ENCODE measurements at places on chromosomes 2 and 18. TPM values are rescaled to one million over a fixed set of nuclear protein-coding genes. Genes with fewer than 3 reads are reported as not detected.

The COL4A3 gene
- 4.3 TPM for total RNA-seq

The IL1R2 gene
- 0.64 TPM for total RNA-seq

The FKBP1B gene
- total RNA-seq = 0.33 TPM

The NTSR2 gene
- not detected for total RNA-seq

The DSEL gene
- total RNA-seq = not detected

The CCDC150 gene
- total RNA-seq = 19.1 TPM

The ZCCHC2 gene
- total RNA-seq = 12.0 TPM

The GALNT14 gene
- 5.6 TPM for total RNA-seq

The DPP10 gene
- total RNA-seq = not detected

The CCDC121 gene
- 0.53 TPM for total RNA-seq

The NOL4 gene
- total RNA-seq = 8.5 TPM

- H3K27ac ChIP-seq = no peak overlapping the region
- peaks cover 1% of the 10 kb centered on the region for H3K27me3 ChIP-seq
- H3K4me1 ChIP-seq = no peaks in the 10 kb centered on the region
- no peak for DNase-seq
- H3K4me3 ChIP-seq = no peak overlapping the region
These were observed 228.4 kb upstream of the SLC35G4 start for GRCh38 chr18:11380968-11381367.

- H3K36me3 ChIP-seq = no peaks in the 10 kb centered on the region
- H3K4me3 ChIP-seq = no peak overlapping the region
- H3K4me1 ChIP-seq = no peaks in the 10 kb centered on the region
- no peak overlapping the region for H3K27ac ChIP-seq
- DNase-seq = no peak
These were observed 69.9 kb downstream of the KCNG2 start for GRCh38 chr18:79867666-79868065.

DNA sequence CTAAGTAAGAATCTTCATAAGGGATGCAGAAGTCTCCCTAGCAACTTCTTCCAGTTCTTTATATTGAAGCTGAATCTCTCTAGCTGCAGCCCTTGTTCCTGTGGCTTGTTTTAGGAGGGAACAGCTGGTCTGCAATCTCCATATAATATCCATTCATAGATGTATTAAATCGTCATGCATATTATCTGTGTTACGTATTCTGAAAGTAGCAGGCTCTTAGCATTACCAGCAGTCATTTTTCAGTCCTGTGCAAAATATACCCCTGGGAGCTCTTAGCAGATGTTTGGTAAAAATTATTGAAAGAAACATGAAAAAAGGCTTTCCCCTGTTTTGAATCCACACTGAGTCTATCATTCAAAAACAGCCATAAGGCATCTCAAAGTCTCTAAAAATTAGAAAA, 385.3 kb downstream of the IRS1 start:
- no peak overlapping the region for H3K4me3 ChIP-seq
- no peaks in the 10 kb centered on the region for H3K4me1 ChIP-seq
- H3K36me3 ChIP-seq = no peaks in the 10 kb centered on the region
- DNase-seq = no peak
- H3K27me3 ChIP-seq = no peaks in the 10 kb centered on the region
- H3K27ac ChIP-seq = no peak overlapping the region

GRCh38 chr18:38663682-38664081, 1098.1 kb upstream of the CELF4 start:
- H3K27ac ChIP-seq = no peak overlapping the region
- no peaks in the 10 kb centered on the region for H3K4me1 ChIP-seq
- no peaks in the 10 kb centered on the region for H3K27me3 ChIP-seq
- H3K36me3 ChIP-seq = no peaks in the 10 kb centered on the region
- DNase-seq = no peak

DNA sequence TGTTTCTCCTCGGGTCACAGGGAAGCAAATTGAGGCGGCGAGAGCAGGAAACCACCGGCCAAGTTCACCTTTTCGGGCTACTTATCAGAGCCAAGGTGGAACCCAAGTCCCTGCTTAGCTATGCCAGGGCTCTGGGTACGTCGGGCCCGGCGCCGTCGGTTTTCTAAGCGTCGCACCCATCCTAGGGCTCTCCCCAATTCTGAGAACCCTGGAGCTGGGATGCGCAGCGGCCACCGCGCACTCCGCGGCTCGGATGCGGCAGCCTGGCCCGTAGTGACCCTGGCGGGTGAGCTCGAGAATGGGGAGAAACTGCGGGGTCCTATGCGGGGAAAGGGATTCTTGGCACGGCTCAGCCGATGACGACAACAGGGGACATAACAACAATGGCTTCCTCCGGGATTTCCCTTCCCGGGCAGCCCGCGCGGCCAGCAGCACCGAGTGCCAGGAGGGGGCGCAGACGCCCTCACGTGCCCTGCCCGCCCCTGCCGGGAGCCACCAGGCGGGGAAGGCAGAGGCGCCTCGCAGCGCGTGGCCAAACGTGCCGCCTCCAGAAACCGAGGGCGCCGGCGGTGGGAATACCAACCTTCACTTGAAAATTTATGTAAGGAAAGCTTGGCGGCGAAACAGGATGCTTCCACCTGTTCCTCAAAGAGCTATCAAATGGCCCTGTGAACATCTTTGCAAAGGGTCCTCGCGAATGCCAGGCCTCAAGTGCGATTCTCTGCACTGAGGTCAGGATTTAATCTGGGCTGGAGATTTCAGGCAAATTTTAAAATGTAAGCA, 2.1 kb upstream of the SLC30A3 start:
- no peak for DNase-seq
- H3K4me3 ChIP-seq = peak overlapping the region; percentile 76
- H3K27ac ChIP-seq = no peak overlapping the region
- H3K36me3 ChIP-seq = no peaks in the 10 kb centered on the region
- H3K4me1 ChIP-seq = peaks cover 18% of the 10 kb centered on the region

DNA sequence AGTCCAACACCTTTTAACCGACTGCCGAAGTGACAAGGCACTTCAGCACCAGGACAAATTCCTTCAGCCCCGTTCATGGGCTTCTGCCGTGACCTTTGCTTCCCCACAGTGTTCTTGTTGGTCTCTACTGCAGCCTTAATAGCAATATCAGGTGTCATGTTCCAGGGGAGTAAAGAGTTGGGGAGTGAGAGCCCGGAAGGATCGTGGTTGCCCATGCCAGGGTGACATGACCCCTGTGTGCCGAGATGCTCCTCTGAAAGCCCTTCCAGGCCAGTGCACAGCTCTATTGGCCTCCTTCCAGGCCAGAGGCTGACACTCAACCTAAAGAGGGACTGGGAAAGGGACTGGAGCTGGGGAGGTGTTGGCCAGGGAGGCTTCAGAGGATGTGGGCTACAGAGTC, 279.2 kb downstream of the CYRIA start:
- H3K36me3 ChIP-seq = no peaks in the 10 kb centered on the region
- no peak overlapping the region for H3K27ac ChIP-seq
- no peak for DNase-seq
- no peaks in the 10 kb centered on the region for H3K27me3 ChIP-seq
- H3K4me1 ChIP-seq = no peaks in the 10 kb centered on the region

DNA sequence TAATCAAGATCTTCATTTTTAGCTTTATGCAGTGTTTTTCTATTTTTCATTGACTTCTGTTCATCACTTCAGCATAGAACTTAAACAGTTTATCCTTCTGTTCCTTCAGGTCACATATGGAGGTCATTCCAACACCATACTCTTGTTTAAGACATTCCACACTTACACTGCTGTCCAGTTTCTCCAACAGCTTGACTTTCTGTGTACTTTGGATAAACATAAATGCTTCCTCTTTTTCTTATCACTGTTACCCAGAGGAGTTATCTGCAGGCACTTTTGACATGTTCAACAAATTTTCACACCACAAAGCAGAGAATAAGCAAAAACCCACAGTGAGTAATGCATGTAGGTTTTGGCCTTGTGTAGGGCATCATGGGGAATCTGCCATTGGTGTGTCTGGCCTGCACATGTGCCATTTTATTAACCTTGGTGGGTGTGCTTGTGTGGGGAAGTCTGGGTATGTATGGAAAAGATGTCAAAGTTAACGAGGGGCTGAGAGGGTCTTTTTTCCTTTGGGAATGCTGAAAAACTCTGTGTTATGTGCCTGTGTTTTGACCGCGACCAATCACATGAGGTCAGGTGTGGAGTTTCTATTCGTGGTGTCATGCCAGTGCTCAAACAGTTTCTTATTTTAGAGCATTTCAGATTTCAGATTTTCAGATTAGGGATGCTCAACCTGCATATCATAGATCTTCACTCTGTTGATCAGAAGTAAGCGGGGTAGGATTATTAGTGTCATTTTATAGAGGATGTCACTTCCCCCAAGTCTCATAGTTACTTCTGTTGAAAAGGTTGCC, 53.9 kb upstream of the ACVR1 start:
- H3K27me3 ChIP-seq = no peaks in the 10 kb centered on the region
- no peaks in the 10 kb centered on the region for H3K36me3 ChIP-seq
- H3K4me1 ChIP-seq = no peaks in the 10 kb centered on the region
- no peak for DNase-seq
- no peak overlapping the region for H3K27ac ChIP-seq

DNA sequence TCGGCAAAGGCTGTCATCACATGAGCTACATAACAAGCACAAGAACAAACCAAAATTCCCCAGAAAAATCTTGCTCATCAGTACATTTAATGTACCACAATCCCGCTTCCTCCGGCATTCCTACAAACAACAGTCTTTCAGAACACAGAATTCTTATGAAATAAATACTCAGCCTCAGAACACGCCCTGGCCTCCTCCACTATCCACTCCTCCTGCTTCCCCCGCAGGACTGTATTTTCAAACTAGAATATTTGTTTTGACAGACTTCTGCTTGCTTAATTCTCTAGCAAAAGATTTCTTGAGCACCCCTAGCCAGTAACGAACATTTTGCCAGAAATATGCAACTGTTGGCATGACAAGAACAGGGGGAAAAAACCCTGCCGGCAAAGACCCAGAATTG, 131.2 kb downstream of the THADA start:
- no peaks in the 10 kb centered on the region for H3K27me3 ChIP-seq
- H3K36me3 ChIP-seq = no peaks in the 10 kb centered on the region
- H3K4me1 ChIP-seq = peaks cover 29% of the 10 kb centered on the region
- H3K27ac ChIP-seq = no peak overlapping the region

- H3K4me1 ChIP-seq = no peaks in the 10 kb centered on the region
- no peaks in the 10 kb centered on the region for H3K36me3 ChIP-seq
- DNase-seq = no peak
- H3K27me3 ChIP-seq = no peaks in the 10 kb centered on the region
These were observed 101.4 kb upstream of the PELI1 start for GRCh38 chr2:64245631-64246030.

DNA sequence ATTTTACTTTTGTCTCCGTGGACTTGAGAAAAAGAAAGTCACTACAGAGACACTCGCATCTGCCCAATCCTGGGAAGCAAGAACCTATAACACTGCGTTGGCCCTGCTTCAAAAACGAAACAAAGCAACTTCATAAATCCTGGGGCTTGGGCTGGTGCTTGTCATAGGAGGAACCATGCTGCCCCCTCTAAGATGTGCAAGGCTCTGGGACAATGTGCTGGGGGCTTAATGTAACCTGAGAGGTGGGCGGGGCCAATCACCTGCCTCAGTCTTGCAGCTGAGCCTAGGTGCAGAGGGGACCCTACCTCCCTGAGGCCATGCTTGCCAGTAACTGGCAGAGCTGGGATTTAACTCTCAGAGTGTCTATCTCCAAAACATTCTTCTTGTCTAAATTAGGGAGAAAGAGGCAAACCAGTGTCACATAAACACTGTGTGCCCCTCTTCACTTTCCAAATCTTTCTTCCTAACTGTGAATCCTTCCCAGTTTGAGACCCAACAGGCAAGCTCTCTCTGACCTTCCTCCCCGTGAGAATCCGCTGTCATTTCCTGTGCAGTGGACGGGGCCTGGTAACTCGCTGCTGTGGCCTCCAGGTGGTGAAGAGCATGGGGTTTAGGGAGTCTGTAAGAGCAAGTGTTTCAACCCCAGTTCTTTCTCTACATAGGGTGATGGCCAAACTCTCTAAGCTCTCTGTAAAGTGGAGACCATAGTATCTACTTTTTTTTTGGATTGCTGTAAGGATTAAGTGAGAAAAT, 115.1 kb downstream of the ACKR3 start:
- no peaks in the 10 kb centered on the region for H3K27me3 ChIP-seq
- no peak for DNase-seq
- no peaks in the 10 kb centered on the region for H3K4me1 ChIP-seq
- H3K27ac ChIP-seq = no peak overlapping the region

- no peaks in the 10 kb centered on the region for H3K36me3 ChIP-seq
- H3K4me3 ChIP-seq = no peak overlapping the region
- no peaks in the 10 kb centered on the region for H3K27me3 ChIP-seq
- no peak for DNase-seq
- no peak overlapping the region for H3K27ac ChIP-seq
- H3K4me1 ChIP-seq = no peaks in the 10 kb centered on the region
These were observed 533.5 kb downstream of the PARD3B start for GRCh38 chr2:205078762-205079161.

DNA sequence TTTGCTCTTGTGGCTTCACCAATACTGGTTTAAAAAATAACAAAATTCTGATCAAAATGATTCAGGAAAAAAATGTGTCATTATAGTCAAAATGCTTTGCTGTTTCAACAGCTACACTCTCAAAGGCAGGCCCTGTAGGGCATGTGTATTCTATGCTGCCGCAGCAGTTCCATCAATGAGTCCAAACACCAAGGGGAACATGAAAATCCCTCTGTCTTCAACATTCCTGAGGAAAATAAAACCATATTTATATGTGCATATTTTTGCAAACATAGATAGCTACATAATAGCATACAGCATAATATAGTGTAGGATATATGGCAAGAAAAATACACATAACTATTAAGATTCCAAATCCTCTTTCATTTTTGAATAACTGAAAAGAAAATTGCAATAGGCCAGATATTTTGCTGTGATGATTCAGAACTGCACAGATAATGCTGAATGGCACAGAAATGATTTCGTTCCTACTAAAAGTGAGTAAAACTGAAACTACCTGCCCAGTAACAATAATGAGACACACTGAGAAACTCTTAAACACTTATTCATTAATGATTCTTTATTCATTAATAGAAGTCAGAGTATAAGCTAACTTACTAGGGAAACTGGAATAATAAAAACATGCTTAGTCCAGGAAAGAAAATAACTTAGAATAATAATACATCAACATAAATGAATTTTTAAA, 343.8 kb downstream of the SUCLG1 start:
- H3K27ac ChIP-seq = no peak overlapping the region
- no peaks in the 10 kb centered on the region for H3K4me1 ChIP-seq
- H3K36me3 ChIP-seq = no peaks in the 10 kb centered on the region
- H3K27me3 ChIP-seq = no peaks in the 10 kb centered on the region

DNA sequence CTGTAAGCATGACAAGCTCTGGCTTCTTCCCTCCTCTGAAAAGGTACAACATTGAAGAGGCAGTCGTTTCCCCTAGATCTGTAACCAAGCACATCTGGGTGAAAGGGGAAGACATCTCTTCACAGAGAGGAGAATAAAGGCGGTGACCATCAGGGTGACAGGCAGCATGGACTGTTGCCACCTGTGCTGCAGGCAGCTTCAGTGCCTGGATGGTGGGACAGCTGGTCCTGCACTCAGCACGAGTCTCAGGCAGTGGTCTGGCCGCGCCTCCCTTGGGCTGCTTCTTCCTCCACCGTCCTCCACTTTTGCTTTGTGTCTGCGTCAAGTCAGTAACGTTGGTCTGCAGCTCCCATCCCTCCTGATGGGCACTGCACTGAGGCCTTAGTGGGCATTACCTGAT, 264.4 kb downstream of the NEDD4L start:
- peaks cover 21% of the 10 kb centered on the region for H3K4me1 ChIP-seq
- H3K4me3 ChIP-seq = no peak overlapping the region
- no peak overlapping the region for H3K27ac ChIP-seq
- no peaks in the 10 kb centered on the region for H3K36me3 ChIP-seq
- H3K27me3 ChIP-seq = no peaks in the 10 kb centered on the region
